Glutamatergic neuron (in vitro differentiated cells): ENCODE measurements at places on chromosomes 16 and 17.
A peak's percentile ranks its signal among the peaks of the same experiment; 100 is the strongest.

GRCh38 chr17:27069842-27070508 is 223.9 kb upstream of the WSB1 start:
- DNase-seq, result no peak

DNA sequence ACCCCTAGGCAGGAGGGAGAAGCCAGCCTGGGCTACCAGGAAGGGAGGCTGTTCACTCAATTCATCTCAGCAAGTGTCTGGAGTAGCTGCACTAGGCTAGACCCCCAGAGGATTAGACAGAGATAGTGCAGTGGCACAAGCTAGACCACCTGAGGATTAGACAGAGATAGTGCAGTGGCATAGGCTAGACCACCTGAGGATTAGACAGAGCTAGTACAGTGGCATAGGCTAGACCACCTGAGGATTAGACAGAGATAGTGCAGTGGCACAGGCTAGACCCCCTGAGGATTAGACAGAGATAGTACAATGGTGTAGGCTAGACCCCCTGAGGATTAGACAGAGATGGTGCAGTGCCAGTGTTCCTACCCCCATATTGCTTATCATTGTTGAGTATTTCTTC is 74.1 kb upstream of the SDK2 start:
- DNase-seq, result no peak

DNA sequence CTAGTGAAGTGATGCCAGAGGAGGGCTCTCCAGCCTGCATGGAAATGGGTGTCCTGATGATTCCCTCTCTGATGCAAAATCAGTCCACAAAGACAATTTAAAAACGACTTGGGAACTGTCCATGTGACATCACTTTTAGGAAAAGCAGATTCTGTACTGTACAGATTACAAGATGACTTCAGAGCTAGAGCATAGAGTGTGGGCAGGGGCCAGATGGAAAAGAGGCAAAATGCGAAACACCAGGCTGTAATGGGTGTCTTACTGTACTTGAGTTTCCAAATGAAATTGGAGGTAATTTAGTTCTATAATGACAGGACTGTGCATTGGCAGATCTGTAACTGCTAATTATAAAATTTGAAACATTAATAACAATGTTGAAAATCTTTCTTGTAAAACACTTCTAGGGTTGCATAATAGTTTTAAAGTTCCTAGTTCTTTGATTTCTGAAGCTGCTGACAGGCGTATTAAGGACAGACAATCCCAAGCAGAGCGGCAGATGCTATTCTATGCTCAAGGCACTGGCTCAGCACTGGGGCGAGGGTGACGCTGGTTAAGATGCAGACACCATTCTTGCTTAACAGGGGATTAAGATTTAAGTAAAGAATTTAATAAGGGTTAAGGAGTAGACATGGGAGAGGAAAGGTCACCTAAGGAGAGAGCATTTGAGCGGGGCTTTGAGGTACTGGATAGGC is 29.6 kb downstream of the OGFOD1 start:
- no peak for DNase-seq

DNA sequence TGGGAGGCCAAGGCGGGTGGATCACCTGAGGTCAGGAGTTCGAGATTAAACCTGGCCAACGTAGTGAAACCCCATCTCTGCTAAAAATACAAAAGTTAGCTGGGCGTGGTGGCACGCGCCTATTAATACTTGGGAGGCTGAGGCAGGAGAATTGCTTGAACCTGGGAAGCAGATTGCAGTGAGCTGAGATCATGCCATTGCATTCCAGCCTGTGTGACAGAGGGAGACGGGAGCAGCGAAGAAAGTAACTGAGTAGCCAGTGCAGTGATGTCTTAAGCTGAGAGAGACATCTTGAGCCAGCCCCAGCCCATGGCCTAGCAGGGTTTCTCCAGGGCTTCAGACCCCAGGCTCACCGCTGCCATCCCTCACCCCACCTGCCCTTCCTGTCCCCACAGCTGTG is 9.8 kb upstream of the SMIM5 start:
- DNase-seq, result no peak

GRCh38 chr17:3966720-3967363 is 2.6 kb upstream of the ATP2A3 start:
- DNase-seq, result no peak

DNA sequence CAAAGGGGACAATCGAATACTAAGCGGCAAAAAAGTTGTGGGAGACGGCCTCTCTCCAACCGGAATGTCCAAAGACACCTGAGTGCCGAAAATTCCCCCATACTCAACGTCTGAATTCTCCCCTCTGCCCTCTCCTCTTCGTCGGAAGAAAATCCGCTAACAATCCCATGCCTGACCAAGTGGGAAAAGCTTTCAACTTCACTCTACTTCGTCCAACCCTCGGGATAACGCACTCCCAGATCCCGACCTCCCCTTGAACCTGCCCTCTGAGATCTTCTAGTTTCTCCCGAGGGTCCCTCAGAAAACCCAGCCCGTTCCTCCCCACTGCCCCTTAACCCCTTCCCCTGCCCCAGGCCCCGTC is 961 bp downstream of the AMFR start:
- DNase-seq, result no peak

GRCh38 chr16:51938861-51939260 is 608.1 kb downstream of the TOX3 start:
- no peak for DNase-seq

DNA sequence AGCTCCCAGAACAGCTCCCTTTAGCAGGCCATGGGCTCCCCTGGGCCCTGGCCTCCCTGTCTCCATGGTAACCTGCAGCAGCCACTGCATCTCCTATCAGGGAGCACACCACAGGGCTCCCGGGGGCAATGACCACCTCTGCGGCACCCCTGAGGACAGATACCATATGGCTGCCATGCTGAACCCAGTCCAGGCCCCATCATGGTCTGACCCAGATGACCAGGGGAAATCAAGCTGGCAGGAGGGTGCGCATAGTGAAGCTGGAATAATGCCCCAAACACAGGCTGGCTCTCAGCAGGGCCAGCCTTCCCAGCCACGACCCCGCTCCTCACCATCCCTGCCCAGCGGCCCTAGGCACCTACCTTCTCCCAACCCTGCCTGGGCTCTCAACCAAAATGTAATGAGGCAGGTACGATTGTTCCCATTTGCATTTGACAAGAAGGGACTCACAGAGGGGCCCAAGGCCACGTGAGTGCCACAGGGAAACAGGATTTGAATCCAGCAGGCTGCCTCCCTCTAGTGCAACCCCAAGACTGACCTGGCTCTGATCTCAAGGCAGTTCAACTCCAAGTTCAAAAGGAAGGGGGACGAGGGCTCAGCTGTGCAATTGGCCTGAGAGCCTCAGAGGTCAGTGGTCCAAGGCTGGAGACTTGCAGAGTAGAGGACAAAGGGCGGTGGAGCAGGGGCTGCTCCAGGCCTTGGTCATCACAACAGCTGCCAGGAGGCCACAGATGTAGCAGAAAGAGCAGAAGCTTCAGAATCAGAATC is 2.4 kb downstream of the RUNDC3A start:
- DNase-seq, result peak; percentile 70

- no peak for DNase-seq
Measured at GRCh38 chr16:70759666-70760065, 41.3 kb downstream of the VAC14 start.

GRCh38 chr16:82046941-82047340 is 11.9 kb downstream of the HSD17B2 start:
- no peak for DNase-seq

DNA sequence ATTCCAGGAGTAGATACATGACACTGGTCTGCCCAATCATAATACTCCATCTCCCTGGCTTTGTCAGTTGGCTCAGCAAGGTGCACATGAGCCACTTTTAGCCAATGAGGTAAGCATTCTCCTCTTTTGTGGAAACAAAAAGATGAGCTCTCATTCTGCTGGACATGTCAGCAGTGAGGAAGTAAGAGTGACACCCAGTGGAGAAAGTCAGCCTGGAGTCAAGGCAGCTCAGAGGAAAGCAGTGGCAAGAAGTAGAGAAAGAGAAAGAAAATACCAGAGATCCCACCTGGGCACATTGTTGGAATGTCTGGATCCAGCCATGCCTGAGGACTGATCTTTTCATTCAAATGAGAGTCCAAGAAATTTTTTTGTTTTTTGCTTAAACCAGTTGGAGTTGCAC is 496.9 kb upstream of the C16orf82 start:
- no peak for DNase-seq

DNA sequence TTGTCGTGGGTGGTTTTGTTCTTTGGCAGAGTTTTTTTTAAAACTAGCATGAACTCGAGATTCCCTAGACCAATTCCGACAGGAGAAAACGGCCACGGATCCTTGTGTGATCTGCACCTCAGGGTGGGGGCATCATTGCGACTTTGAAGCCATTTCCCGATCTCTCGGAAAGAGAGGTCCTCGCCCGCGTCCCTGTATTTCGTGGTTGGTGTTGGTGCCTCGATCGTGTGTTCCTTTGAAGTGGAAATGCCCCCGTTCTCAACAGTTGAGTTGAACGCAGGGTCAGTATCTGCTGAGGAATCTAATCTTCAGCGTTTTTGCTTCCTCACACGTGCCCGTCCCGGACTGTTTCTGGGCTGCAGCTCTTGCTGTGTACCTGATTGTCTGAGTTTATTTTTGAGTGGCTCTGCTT is 1.1 kb downstream of the CRAMP1 start:
- DNase-seq, result no peak

DNA sequence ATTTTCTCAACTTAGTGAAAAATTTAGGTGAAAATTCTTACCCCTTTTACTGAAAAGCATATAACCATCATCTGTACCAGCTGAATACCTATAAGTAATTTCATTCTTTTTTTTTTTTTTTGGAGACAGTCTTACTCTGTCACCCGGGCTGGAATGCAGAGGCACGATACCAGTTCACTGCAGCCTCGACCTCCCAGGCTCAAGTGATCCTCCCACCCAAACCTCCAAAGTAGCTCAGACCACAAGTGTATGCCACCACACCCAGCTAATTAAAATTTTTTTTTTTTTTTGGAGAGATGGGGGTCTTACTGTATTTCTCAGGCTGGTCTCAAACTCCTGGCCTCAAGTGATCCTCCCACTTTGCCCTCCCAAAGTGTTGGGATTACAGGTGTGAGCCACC is 33.8 kb downstream of the TUBD1 start:
- no peak for DNase-seq

GRCh38 chr16:66849549-66849948 is 5.3 kb downstream of the CA7 start:
- DNase-seq, result no peak

DNA sequence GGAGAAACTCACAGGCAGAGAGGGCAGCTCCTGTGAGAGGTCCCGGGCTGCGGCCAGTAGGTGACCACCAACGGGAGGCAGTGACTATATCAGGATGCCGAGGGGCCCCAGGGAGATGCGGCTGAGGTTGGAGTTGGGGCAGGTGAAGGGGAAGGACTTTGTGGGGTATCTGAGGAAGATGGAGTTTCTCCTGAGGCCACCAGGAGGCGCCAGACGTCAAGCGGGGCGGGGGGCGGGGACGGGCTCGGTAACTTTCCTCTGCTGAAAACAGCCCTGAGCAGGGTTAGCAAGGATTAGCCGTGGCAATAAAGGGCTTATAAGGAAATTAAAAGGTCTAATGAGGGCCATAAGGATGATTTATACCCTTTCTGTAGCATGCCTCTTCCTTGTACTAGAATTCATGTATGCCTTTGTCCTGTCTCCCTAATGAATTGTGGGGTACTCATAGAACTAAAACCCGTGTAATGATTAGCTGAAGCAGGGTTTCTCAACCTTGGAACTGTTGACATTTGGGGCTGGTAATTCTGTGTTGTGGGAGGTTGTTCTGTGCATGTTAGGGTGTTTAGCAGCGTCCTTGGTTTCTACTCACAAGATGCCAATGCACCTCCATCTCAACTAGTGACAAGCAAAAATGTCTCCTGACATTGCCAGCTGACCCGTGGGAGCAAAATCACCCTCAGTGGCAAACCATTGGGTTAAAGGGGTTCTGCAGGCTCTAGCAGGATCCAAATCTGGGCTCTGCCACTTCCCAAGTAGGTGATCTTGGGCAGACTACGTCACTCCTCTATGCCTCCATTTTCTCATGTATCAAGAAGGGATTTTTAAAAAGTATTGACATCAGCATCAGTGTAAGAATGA is 74.8 kb upstream of the GRIN2A start:
- DNase-seq, result peak; percentile 35

DNA sequence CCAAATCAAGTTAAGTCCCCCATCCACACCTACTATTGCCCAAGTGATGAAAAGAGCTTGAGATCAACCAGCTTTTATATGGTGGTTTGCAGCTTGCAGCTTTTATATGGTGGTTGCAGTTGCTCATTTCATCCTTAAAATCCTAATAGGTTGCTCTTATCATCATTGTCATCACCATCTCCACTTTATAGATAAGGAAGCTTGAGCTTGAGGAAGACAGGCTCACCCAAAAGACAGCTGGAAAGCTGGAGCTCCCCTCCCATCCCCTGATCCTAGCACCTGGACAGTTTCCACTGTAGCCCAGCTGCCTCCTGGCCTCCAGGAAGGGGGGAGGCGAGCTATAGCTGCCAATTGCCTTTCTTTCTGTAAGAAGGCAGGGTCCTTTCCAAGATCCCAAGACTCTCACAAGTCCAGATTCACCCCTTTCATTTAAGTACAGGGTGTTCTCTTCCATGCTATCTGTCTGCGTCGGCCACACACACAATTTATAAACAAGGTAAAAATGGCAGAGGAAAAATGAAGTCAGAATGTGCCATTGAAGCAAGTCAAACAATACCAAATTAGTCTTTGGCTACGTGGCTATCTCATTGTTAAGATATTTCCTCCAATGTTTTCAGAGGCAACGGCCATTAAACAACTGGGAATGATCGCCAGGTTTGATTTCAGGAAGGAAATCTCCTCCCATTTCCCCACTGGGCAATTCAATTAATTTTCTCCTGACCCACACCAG is 63.3 kb downstream of the PECAM1 start:
- DNase-seq, result no peak

- DNase-seq, result no peak
Measured at GRCh38 chr17:68640242-68640989, 39.2 kb upstream of the FAM20A start.

DNA sequence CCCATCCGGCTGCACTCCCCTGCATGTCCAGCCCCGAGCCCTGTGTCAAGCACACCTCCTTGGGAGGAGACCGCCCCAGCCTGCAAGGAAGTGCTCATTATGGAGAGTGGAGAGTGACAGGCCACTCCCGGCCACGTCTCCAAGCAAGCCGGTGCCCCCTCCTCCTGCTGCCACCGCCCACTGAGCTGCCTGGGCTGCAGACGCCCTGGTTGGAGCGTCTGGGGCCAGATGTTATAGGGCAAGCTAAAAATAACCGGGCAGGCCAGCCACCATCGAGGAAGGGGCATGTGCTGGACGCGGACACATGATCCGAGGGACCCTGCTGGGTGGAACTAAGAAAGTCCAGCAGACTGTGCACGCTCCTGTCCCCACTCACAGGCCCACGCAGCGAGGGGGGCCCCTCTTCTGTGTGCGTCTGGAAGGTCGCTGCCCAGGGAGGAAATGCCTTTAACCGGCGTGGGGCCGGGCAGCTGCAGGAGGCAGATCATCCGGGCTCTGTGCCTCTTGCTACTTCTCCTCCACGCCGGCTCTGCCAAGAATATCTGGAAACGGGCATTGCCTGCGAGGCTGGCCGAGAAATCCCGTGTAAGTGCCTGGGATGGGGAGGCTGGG is at the start of gene WFDC1:
Gene WFDC1, plus strand, starts transcription at position 348 of the 612 bp plus-strand sequence. Its CDS starts 94 bp downstream, at position 442.
- DNase-seq, result peak; percentile 40
